DMS79 treated with DMSO at 0.1 percent for 48 hours (cell line): ENCODE measurements at places on chromosomes 13 and 19.

DNA sequence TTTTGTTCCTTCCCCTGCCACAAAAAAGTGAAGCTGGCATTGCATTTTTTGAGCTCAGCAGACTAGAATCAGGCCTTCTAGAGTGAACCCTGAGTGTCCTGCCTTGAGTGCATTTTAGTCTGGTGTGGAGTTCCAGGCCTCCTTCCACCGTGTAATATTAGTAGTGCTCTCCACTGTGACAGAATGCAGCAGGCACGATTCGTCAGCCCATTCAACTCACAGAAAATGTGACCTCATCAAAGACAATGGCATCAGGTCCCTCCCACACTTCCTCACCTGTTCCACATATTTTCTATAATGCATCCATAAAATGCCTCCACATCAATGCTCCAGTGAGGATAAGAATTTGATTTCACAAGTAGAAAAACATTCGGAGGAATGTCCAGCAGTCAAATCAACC, 227.6 kb downstream of the FGF9 start:
- peak; percentile 10 for DNase-seq

DNA sequence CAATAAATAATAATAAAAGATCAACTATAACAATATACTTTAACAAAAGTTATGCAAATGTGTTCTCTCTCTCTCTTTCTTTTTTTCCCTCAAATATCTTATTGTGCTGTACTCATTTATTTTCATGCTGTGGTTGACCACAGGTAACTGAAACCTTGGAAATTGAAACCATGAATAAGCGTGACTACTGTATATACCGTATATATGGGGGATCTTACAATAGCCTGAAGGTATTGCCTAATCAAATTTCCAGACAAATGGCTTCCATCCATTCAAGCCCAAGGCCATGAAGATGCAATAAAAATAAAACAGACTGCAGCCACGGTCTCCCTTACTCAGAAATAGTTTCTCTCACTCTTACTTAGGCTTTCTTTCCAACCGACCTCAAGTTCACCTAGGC, 98.3 kb downstream of the SLITRK6 start:
- DNase-seq, result no peak

DNA sequence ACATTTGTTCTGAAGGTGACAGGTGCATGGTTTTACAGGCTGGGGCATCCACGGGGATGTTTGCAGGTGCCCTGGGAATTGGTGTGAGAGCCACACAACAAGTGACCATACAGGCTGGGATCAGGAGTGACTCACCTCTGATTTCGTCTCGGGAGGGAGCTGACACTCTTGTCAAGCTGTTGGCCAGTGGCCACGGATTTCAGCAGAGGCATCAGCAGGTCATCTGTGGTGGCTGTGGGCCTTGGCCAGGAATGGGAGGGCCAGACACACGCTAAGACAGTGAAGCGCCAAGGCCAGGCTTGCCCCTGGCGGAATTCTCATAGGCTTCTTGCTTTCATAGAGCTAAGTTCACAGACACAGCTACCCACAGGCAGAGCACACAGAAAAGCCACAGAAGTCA, 108.6 kb downstream of the HSPH1 start:
- DNase-seq, result no peak

- no peak for DNase-seq
Measured at GRCh38 chr13:31923134-31923763, 108.3 kb upstream of the FRY start.

DNA sequence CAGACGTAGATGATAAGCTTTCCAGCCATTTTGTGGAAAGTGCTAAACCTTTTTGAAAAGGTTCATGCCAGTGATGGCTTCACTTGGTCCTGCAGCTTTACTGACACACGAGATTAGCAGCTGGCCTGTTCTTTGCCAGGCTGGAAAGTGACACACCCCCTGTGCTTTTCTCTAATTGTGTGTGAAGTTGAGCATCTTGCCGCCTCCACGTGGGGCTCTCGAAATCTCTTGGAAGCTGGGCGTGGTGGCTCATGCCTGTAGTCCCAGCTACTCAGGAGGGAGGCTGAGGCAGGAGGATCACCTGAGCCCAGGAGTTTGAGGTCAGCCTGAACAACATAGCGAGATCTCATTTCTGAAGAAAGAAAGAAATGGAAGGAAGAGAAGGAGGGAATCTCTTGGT, 25.3 kb upstream of the EHD2 start:
- no peak for DNase-seq

- DNase-seq, result no peak
Measured at GRCh38 chr13:27679896-27680295, 58.2 kb downstream of the POLR1D start.

- no peak for DNase-seq
Measured at GRCh38 chr19:53994811-53995210, 3.4 kb downstream of the CACNG6 start.

- peak; percentile 42 for DNase-seq
Measured at GRCh38 chr13:77696879-77697216, 639 bp upstream of the SLAIN1 start.

- no peak for DNase-seq
Measured at GRCh38 chr13:59696271-59696670, 467.5 kb downstream of the DIAPH3 start.

DNA sequence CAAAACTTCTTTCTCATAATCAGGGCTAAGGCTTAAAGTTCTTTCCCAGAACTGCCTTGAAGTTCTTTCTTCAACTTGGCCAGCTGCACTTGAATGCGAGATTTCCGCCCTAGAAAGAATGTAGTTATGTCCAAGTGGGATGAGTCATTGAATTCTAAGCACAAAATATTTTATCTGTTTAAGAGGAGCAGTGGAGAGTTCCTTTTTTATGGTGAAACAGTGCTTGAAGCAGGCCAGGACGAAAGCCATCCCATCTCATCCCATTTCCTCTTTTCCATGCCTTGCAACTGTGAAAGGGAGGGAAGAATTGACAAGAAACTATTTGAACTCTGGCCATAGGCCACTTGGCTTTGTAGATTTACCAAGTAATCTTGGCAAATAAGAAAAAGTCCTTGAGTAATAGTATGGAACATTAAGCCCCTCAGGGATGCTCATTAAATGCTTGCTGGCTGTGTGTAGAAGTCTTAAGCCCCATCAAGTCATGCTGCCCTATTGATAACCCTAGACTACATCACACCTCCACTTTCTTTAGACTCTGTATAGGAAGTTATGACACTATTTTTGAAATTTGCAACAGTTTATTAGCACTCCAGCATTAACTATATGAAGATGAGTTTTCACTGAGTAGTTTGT, 174.5 kb downstream of the KCTD12 start:
- no peak for DNase-seq

GRCh38 chr13:112247471-112248405, 128.4 kb upstream of the SPACA7 start:
- DNase-seq, result peak; percentile 60

GRCh38 chr13:25902455-25902854, 149.4 kb downstream of the SHISA2 start:
- no peak for DNase-seq

DNA sequence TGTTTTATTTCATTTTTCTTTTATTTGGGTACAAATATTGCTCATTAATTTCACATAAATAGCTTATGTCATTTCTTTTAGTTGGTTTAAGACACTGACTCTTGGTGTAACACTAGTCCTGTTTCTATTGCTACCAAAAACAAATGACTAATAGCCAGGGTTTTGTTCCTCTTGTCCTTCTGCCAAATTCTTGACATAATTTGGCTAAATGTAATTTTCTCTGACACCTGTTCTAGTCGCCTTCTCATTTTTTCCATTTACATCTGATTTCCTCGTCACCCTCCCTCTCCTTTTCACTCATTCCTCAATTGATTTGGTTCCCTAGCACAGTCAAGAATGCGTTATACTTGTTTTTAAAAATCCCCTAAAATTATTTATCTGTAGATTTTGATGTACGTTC, 1718.7 kb downstream of the EFNB2 start:
- no peak for DNase-seq

- no peak for DNase-seq
Measured at GRCh38 chr13:74306496-74306895, 172.3 kb upstream of the KLF12 start.

DNA sequence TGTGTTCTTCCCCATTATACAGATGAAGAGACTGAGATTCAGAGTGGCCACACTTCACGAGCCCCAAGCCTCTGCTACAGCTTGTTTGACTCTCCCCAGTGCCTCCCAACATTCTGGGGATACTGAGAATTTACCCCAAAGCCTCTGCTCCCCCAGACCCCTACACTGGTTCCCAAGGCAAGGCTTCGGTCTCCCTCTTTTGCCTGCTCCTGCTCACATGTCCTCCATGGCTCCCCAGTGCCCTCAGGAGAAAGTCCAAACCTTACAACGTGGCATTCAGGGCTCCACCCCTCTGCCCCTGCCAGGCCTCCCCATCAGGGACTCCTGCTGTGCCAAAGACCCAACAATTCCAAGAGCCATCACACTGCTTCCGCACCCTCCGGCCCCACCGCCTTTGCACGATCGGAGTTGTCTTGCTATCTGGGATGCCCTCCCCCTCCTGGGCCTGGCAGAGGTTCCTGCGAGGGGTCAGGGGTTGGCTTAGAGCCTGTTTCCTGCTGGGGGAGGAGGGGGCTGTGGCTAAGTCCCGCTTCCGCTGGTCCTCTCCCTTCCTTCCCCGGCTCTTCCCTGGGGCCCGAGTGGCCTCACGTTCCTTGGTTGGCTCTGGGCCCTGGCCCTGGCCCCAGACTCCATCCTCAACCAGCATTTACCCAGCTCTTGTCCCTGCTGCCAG, 15.4 kb downstream of the GTPBP3 start:
- DNase-seq, result no peak

DNA sequence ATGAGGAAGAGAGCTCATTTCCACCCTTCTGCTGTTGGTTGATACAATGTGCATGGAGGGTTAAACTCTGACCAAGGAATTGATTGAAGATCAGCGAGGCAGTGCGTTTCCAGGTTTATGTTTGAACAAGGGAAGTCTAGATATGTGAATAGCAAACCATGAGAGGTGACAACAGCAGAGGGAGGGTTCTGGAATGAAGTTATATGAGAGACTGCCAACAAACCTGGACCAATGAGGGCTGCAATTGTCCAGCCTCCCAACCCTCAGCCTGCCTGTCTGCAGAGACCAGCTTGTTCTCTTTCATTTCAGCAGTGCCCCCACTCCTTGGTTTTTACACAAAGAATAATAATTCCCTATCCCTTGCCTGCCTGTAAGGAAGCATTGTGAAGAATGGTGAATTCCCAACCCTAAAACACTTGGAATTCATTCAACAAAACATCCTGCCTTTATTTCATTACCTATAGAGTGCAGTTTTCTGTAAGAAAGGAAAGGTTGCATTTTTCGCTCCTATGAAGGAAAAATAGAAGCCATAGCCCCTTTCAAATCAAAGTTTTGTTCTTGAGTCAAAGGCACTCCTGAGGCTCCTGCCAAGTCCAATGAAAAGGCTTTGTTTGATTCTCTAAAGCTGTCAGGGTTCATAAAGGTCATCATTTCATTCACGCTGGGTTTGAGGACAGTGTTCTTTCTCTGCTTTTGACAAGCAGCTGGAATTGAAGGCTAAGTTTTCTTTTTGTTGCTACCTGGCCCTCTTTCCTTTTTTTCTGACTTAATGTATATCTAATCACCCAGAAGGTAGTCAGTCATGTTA, 53.6 kb upstream of the ABCC4 start:
- DNase-seq, result no peak

DNA sequence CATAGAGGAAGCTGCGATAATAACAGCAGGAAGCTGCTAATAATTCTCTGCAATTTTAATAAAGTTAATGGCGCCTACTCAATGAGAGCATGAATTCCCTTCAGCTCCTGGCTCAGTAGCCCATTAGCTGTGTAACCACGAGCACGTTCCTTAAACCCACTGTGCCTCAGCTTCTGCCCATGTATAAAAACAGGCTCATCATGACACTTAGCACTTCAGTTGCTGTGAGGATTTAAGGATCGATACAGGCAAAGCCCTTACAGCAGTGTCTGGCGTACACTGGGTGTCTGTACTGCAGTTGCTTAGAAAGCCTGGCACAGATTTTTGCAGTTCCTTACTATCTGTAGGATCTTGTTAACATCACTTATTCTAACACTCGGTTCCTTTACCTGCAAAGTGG, 673.4 kb upstream of the ARGLU1 start:
- DNase-seq, result no peak

DNA sequence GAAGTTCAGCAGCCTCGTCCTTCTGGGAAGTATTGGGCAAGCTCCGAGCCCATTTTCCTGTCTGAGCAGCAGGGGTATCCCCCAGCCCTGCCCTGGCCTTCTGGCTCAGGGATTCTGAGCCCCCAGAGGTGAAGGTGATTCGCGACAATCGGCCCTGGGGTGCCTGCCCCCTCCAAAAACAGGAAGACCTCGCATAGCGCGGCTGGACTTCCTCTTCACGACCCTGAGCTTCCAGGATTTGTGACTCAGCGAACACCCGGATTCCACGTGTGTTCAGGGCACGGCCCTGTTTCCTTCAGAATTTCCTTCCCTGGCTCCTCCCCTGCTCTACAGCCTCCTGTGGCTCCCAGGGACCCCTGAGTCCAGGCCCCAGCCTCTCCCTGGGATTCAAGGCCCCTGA, at the start of gene SEMA6B:
TSS of gene SEMA6B (minus strand) at position 116 of the 400 bp plus-strand sequence. CDS start 1,227 bp downstream, outside the sequence.
- no peak for DNase-seq

DNA sequence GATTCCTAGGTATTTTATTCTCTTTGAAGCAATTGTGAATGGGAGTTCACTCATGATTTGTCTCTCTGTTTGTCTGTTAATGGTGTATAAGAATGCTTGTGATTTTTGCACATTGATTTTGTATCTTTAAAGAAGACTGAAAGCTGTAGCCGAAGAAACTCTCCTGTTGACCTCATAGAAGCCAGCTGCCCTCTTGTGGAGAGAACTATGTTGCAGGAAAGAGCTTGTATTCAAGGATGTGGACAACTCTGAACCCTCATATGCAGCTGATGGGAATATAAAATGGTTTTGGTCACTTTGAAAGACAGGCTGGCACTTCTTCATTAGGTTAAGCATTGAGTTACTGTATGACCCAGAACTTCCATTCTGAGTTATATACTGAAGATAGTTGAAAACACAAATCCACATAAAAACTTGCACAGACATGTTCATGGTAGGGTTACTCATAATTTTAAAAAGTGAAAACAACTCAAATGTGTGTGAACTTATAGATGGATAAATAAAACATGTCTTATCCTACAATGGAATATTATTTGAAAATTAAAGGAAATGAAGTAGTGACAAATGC, 65.8 kb upstream of the SLITRK6 start:
- no peak for DNase-seq

GRCh38 chr19:4916292-4917082, 7.2 kb downstream of the UHRF1 start:
- no peak for DNase-seq

DNA sequence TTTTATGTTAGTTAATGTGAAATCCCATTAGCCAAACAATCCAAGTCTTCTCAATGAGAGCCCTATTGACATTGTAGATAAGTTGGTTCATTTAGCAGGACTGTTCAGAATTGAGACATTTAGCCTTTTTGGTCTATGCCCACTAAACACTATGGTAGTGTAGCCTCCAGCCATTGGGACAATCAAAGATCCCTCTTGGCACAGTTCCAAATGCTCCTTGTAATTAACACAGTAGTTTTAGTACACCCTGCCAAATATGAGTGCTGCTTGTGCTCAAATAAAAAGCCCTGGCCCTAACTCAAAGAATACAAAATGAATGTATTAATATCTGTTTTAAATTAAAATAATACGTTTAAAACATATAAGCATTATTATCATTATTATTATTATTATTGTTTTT, 15.4 kb upstream of the FAM216B start:
- DNase-seq, result peak; percentile 44

- no peak for DNase-seq
Measured at GRCh38 chr13:30502237-30502636, 36.5 kb upstream of the HMGB1 start.
